ENCODE measurements at places on chromosomes 1 and 21.
A peak's percentile ranks its signal among the peaks of the same experiment; 100 is the strongest.

DNA sequence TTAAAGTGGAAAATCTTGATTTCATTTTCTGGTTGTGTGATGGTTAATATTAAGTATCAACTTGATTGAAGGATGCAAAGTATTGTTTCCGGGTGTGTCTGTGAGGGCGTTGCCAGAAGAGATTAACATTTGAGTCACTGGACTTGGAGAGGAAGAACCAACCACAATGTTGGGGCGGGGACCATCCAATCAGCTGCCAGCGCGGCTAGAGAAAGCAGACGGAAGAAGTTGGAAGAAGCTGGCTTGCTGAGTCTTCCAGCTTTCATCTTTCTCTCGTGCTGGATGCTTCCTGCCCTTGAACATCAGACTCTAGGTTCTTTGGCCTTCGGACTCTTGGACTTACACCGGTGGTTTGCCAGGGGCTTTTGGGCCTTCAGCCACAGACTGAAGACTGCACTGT, 832.6 kb upstream of the TMPRSS15 start:
- DNase-seq, result no peak

GRCh38 chr1:10799726-10800125, 3.3 kb upstream of the CASZ1 start:
- no peak for DNase-seq

- no peak for DNase-seq
These were observed 102.4 kb downstream of the DMRTB1 start for GRCh38 chr1:53561503-53562105.

DNA sequence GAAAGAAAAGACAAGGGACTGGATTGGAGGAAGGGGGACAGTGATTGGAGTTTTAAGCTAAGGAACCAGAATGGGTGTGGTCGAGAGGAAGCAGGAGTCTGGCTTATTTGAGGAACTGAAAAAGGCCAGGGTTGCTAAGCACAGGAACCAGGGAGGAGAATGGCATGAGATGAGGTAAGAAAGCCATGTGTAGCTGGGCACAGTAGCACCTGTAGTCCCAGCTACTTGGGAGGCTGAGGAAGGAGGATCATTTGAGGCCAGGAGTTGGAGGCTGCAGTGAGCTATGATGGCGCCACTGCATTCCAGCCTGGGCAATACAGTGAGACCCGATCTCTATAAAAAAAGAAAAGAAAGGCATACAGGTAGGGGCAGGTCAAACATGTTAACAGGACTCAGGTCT, 8.1 kb upstream of the KHDRBS1 start:
- no peak for DNase-seq

DNA sequence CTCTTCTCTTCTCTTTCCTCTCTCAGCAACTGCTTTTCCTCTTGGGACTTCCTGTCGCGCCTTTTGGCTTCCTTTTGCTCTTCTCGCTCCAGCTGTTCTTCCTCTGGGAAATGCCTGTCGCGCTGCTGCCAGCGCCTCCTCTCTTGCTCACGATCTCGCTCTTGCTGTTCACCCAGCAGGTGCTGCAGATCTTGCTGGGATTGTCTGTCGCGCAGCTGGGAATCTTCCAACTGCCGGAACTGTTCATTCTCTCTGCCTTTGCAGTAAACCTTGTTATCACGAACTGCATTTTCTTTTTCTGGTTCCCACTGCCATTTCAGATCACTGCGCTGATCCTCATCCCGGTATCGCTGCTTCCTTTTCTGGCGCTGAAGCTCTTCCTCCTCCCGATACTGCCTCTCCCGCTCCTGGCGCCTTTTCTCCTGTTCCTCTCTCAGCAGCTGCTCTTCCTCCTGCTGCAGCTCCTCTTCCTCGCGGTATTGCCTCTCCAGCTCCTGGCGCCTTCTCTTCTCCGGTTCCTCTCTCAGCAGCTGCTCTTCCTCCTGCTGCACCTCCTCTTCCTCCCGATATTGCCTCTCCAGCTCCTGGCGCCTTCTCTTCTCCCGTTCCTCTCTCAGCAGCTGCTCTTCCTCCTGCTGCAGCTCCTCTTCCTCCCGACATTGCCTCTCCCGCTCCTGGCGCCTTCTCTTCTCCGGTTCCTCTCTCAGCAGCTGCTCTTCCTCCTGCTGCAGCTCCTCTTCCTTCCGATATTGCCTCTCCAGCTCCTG, 5.8 kb downstream of the TCHH start:
- DNase-seq, result no peak

- no peak for DNase-seq
These were observed 11.2 kb downstream of the AGO1 start for GRCh38 chr1:35894183-35894582.

GRCh38 chr1:942411-942821, 16.6 kb downstream of the NOC2L start:
- DNase-seq, result no peak

DNA sequence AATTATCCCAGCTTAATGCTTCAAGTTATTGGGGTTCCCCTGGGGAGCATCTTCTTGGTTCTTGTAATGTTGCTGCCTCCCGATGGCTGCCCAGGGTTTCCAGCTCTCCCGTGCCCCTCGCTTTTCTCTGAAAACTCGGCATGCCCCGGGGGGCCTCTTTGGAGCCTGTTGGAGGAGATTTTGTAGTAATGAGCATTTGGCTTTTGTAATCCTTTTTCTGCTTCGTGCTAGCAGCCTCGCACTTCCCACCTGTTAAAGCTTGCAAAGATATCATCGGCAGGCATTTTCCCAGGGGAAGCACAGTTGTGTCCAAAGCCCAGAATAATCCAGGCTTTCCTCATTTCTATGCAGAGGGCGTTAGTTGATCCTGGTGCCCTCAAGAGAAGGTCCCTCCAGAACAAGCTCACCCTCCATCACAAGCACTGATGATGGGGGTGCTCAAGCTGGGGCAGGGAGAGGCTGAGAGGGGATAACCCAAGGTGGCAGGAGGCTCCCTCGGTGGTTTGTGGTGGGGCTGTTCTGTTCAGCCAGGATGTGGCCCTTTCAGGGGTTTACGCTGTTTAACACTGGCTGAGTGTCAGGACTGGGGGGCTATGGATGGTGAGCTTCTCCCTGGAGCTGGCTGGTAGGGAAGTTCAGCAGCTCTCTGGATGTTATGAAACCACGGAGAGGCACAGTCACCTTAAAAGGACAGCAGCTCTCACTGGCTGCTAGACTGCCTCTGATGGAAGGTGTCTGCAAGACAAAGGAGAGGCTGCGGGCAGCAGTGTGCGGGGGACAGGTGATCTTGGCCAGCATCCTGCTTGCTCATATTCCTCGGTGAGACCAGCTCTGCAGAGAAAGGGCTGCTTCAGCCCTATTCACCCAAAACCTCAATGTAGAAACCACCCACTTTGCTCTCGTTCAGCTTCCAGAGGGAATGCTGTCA, 477.1 kb upstream of the VAMP3 start:
- DNase-seq, result no peak

GRCh38 chr1:29642519-29642918, 406.2 kb downstream of the PTPRU start:
- DNase-seq, result no peak

GRCh38 chr21:40575976-40576375, 271.0 kb downstream of the DSCAM start:
- DNase-seq, result no peak

DNA sequence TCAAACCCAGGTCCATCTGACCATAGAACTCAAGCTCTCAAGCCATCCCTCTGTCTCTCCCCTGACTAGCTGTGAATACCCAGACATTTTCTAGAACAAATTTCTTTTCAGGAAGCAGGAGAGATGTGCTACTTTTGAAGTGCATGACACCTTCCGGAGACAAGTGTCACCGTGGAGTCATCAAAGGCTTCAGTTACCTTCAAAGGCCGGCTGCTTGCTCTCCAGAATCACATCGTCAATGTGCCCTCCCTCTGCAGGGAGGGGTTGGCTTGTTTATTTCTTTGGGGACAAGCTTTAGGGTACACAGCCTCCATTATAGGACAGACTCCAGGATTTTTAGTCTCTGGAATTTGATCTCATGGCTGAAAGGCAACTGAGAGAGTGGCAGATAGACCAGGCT, 37.7 kb upstream of the IGSF21 start:
- no peak for DNase-seq

GRCh38 chr1:14896381-14897079, 257.0 kb upstream of the TMEM51 start:
- no peak for DNase-seq

DNA sequence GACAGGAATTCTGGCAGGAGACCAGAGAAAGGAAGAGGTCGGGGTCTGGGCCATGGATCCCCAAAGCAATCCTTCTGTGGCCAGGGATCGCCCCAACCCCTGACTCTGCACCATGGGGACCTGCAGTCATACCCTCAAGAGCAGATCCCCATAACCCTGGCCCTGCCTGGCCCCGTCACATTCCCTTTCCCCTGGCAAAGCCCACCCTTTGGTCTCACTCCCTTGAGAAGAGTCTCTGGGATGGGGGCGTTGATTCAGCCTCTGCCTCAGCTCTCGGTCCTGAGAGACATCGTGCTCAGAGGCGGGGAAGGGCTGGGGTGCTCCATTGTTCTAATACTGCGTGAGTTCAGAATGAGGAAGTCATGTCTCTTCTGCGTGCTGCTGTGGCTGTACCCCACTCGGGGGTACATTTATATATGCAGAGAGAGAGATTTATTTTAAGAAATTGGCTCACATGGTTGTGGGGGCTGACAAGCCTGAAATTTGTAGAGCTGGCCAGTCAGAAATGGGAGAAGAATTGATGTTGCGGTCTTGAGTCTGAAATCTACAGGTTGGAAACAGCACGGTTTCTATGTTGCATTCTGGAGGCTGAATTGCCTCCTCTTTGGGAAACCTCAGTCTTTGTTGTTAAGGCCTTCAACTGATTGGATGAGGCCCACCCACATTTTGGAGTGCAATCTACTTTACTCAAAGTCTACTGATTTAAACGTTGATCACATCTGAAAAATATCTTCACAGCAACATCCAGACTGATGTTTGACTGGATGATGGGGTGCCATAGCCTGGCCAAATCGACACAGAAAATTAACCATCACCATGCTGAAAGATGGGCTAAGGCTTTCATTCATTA, 4.2 kb upstream of the PADI2 start:
- DNase-seq, result no peak

GRCh38 chr1:47944561-47944960, 52.6 kb downstream of the TRABD2B start:
- no peak for DNase-seq

DNA sequence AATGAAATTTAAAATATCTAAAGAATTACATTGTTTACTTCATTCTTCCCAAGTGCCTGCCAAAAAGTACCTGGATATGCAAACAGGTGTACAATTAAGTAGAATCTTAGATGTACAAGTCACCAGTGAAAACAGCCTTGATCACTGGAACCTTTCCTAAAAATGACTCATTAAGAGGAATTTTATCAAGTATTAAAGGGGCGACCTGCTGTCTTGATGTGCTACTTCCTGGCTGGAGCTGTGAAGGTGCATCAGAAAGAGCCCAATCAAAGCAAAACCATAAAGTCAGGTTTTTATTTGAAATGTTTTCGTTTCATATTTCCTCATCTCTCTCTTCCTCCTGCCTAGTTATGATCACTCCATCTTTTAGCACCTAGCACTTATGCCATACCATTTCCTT, 33.4 kb downstream of the IFI44 start:
- no peak for DNase-seq

- DNase-seq, result peak; percentile 28
These were observed 58.7 kb upstream of the RGS1 start for GRCh38 chr1:192516776-192517297.

DNA sequence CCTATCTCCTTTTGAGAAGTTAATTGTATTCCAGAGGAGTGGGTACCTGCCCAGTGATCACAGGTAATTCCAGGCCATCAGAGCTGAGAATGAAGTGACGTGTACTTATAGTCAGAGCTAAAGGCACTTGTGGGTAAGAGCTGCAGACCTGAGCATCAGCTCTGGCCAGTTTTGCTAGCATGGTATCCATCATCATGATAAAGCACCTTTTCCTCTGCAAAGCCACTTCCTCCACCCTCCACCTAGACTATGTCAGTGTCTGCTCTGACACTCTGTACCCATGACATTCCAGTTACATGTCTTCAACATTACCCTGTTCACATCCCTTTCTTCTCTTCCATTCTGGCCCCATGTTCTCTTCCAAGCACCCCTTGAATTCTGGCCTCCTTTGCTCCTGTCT, 157.3 kb downstream of the GRIK3 start:
- DNase-seq, result no peak

- DNase-seq, result no peak
These were observed 214.1 kb upstream of the L1TD1 start for GRCh38 chr1:61980561-61980960.

GRCh38 chr1:20324704-20325406, 34.2 kb downstream of the VWA5B1 start:
- no peak for DNase-seq

GRCh38 chr1:12135612-12136011, 31.2 kb upstream of the TNFRSF1B start:
- DNase-seq, result no peak

DNA sequence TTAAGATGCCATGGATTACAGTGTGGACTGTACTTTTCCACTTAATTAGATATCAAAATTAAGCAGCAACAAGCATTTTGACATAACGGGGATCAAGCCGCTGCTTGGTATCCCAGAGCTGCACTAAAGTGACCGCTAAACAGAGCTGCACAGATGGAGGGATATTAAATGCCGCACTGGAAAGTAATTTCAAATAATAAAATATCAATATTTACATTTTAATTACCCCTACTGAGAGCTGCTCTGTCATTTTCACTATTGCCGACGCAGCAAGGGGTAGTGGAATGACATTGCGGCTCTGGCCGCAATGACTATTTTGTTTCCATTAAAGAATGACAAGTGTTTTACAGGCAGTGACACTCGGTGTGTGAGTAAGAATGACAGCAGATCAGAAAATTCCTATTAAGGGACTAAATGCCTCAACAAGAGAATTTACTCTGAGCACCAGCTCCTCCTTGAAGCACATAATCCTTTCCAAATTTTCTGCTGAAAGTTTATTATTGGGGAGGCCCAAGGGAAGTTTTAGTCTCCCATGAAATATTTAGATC, 109.1 kb upstream of the USH2A start:
- DNase-seq, result no peak

DNA sequence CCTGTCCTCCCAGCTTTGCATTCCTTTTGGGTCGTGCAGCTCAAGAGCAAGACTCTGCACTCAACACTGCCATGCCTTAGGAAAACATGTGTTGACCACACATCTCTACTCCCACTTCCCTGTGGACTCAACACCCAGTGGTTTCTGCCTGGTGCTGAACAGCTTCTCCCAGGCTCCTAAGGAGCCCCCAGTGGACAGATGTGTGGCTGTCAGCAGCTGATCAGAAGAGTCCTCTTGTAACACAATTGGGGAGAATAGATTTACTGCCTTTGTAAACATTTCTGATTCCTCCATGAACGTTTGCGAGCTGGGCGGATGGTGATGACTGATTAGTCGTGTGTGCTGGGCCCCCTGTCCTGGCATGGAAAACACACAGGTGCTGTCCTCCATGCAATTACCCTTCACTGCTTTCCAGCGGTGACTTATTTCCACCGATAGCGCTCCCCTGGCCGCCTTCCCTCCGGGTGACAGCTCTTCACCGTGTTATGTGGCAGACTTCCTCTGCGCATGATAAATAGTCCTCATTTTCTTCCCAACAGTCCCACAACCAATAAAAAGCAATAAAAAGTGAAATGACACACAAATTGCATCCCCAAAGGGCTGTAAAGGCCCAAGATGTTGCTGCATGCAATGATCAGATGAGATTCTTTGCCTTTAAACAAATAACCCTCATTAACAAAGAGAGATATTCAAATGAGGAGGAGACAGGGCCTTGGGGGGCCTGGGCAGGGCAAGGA, 249.4 kb upstream of the AJAP1 start:
- no peak for DNase-seq

All from stimulated activated CD4-positive, alpha-beta T cell treated with anti-CD3 and anti-CD28 coated beads, Interleukin-12 subunit alpha, Interleukin-12 subunit beta, amount 100 ng/mL, for 48 hours (primary cell).